Left ventricle myocardium superior (tissue), 1 donor: ENCODE measurements at places on chromosomes 2 and 18. TPM values are rescaled to one million over a fixed set of nuclear protein-coding genes. Genes with fewer than 3 reads are reported as not detected.

Gene ZNF385B
- total RNA-seq, result 4.1 TPM

Gene TTR
- total RNA-seq, result not detected

Gene VAMP8
- 17.1 TPM for total RNA-seq

Gene SLC4A3
- 456 TPM for total RNA-seq

Gene NCKAP1
- total RNA-seq, result 141 TPM

Gene ZBTB7C
- 2.1 TPM for total RNA-seq

Gene C2orf66
- not detected for total RNA-seq

Gene AKAIN1
- total RNA-seq, result not detected

Gene GAREM2
- total RNA-seq, result 3.6 TPM

Gene PPM1B
- total RNA-seq, result 56.7 TPM

Gene ICA1L
- total RNA-seq, result 6.9 TPM

Gene GPR55
- not detected for total RNA-seq

Gene ZNF804A
- total RNA-seq, result 0.07 TPM

Gene ABCG8
- total RNA-seq, result not detected

Gene RGPD4
- 0.10 TPM for total RNA-seq

Gene PSMD1
- total RNA-seq, result 73.4 TPM

Gene MOGAT1
- total RNA-seq, result 0.25 TPM

Gene ZNF521
- 28.8 TPM for total RNA-seq

Gene GPR17
- 0.25 TPM for total RNA-seq

Gene SLC9A4
- total RNA-seq, result not detected

Gene APCDD1
- total RNA-seq, result 24.9 TPM

Gene NOSTRIN
- total RNA-seq, result 11.5 TPM

Gene SPR
- total RNA-seq, result 55.8 TPM

Gene PROKR1
- total RNA-seq, result not detected

Gene VWC2L
- not detected for total RNA-seq

Gene ALPG
- total RNA-seq, result not detected

Gene GAD1
- total RNA-seq, result not detected

Gene NT5DC4
- not detected for total RNA-seq

Gene ALPI
- not detected for total RNA-seq

Gene AQP12B
- not detected for total RNA-seq

Gene MC4R
- not detected for total RNA-seq

Gene CHRNA1
- total RNA-seq, result not detected

Gene RIT2
- not detected for total RNA-seq

Gene AMER3
- total RNA-seq, result not detected

Gene STARD6
- not detected for total RNA-seq

Gene CYTIP
- 1.2 TPM for total RNA-seq

Gene CRYGD
- not detected for total RNA-seq

Gene LIMS4
- total RNA-seq, result 2.8 TPM

Gene PPP1CB
- 434 TPM for total RNA-seq

Gene ASB18
- total RNA-seq, result 3.8 TPM

Gene AFF3
- total RNA-seq, result 10.0 TPM

Gene ABCG5
- not detected for total RNA-seq

Gene PSMG2
- 40.6 TPM for total RNA-seq

Gene EFR3B
- total RNA-seq, result 4.2 TPM

Gene STEAP3
- total RNA-seq, result 11.8 TPM

Gene CFAP221
- 0.79 TPM for total RNA-seq

Gene KLHL41
- 168 TPM for total RNA-seq

Gene PLGLB2
- 1.7 TPM for total RNA-seq

Gene PER2
- total RNA-seq, result 4.5 TPM

Gene NCKAP5
- 2.8 TPM for total RNA-seq

Gene GNLY
- 2.3 TPM for total RNA-seq
